ENCODE measurements at places on chromosomes 3 and 15.

- DNase-seq, result no peak
These were observed 255.9 kb downstream of the DOCK3 start for GRCh38 chr3:50930371-50931208.

DNA sequence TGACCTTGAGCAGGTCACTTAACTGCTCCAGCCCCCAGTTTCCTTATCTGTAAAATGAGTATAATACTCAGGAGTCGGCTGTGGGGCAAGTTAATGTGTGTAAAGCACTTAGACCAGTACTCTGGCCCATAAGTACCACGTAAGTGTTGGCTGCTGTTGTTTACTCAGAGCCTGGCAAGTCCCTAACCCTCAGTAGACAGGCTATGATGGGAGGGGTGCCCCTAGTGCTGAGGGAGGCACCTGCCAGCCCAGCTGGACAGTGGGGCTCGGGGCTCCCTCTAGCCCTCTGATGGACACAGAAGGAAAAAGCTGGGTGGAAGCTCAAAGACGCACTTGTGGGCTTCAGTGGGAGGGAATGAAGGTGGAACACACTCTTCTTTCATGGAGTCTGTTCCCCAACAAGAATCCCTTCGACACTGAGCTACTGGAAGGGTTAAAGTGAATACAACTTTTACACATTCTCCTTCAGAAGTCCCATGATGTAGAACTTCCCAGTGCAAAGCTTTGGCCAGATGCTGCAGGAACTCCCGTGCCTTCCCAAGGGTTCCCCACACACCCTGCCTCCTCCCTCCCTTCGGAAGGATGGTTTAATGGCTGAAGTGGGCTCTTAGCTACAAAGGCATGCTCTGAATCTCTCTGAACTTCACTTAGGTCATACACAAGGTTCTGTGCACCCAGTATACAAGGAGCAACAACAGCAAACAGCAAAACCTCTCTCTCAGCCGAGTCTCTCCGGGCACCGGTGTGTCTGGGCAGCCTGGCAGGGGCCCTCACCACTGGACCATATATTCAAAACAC is 25.4 kb downstream of the TMEM44 start:
- no peak for DNase-seq

DNA sequence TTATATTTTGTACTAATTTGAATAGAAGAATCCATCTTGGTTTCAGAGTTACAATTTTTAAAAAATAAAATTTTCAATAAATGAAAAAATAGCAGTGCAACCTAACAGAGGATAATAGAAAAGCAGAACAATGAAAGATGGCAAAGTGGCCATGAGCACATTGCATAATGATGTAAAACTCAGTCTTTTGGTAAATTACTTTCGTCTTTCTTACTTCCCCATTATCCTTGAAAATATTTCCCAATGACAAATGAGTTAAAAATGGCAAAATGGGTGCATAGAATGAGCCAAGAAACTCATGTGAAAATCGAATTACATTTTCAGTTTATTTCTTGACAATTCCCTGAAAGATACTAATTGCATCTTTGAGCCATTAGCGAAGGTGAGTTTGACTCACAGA is 236.4 kb downstream of the CDIN1 start:
- no peak for DNase-seq

DNA sequence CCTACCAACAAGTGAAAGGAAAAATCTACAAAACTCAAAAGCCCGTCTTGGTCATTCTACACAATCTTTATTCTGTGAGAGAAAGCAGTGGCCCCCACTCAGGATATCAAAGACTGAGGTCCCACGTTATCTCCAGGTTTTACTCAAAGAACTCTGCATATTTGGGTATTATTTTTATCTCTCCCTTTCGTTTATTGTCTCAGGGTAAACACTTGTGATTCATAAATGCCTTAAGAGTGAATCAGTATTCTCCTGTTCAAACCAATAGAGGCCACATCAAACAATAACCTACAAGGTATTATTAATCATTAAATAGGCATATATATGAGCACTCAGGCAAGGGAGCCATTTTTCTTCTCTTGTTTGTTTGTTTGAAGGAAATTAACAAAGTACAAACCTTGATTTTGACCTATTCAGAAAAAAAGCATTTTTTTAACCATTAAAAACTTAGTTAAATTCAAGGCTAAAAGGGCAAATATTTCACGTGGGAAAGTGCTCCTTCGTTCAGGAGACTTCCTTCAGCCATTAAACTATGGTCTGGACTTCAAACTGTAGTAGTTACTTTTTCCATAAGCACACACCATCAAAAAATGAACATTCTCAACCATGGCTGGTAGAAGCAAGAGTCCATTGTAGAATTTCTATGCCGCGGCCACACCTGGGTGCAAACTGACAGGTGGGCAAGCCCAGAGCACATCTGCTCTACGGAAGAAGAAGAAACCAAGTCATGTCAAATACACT is 13.9 kb upstream of the HES1 start:
- peak; percentile 93 for DNase-seq

DNA sequence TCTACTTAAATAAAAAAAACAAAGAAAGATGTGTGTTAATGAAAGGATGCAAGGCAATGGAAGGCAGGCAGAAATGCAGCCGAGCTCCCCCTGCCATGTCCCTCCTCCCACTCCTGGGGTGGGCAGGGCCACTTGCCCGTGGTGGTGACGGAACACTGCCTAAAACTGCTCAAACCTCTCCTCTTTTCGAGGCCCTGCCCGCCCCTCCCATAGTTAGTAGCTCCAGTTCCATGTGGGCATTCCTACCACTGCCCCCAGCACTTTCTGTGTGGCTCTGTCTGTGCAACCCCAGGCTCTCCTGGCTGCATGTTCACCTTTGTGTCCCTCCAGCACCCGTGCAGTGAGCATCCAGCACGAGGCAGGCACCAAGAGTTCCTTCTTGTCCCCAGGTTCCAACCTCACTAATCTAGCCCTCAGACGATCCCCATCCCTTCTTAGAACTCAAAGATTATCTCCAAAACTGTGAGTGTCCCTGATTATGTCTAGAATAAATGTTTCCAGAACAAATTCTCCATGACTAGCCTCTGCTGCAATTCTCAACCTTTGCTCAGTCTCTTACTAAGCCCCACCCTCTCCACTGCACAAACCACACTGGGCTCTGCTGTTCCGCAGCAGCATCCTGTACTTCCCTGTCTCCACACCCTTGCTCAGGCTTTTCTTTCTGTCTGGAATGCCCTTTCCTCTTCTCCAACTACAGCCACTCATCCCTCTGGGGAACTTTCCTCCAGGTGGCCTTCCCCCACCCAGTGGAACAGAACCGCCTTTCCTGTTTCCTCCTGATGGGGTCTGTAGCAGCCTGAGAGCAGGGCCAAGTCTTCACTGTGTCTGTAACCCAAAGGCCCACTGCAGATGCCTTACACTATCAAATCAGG is 32.6 kb upstream of the SPTBN5 start:
- no peak for DNase-seq

DNA sequence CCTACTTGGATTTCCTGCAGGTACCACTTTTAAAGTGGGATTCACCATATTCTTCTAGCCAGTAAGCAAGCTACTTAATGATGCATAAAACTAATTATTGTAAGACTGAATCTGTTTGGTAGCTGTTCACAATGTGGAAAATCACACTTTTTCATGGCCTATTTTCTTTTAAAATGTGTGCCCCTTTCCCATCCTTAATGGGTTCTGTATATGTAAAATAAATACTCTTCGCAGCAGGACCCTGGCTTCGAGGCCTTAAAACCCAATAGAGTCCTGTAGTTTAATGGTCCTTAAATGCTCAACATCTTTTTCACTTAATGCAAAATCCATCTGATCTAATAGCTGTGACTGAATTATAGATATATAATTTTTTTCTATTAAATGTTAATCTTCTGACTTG is 111.0 kb downstream of the UACA start:
- no peak for DNase-seq

- no peak for DNase-seq
These were observed 347.3 kb downstream of the CNTN3 start for GRCh38 chr3:74267131-74267530.

DNA sequence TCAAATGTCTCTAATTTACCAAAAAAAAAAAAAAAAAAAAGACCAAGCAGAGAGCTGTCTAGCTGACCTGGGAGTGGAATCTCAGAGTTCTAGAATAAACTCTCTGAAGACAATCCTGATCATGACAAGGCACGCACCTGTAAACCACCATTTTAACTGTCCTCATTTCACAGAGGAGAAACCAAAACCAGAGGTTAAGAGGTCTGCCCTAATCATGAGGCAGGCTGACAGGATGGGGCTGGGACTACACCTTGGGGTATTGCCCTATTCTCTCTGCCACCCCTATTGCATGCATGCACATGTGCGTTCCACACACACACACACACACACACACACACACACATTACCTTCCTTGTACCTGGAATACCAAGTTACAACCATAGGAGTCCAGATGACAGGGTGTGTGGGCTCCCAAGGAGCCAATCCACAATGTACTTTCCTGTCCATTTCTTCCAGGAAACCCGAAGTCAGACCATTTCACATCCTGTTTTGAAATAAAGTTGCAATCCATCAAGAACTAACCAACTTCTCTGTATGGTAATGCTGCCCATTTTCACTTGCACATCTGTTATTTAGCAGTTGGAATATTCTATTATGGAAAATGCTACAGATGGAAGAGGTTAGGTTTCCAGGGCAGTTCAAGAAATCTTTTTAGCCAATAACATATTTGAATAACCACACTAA is 34.6 kb downstream of the HSPBAP1 start:
- no peak for DNase-seq

DNA sequence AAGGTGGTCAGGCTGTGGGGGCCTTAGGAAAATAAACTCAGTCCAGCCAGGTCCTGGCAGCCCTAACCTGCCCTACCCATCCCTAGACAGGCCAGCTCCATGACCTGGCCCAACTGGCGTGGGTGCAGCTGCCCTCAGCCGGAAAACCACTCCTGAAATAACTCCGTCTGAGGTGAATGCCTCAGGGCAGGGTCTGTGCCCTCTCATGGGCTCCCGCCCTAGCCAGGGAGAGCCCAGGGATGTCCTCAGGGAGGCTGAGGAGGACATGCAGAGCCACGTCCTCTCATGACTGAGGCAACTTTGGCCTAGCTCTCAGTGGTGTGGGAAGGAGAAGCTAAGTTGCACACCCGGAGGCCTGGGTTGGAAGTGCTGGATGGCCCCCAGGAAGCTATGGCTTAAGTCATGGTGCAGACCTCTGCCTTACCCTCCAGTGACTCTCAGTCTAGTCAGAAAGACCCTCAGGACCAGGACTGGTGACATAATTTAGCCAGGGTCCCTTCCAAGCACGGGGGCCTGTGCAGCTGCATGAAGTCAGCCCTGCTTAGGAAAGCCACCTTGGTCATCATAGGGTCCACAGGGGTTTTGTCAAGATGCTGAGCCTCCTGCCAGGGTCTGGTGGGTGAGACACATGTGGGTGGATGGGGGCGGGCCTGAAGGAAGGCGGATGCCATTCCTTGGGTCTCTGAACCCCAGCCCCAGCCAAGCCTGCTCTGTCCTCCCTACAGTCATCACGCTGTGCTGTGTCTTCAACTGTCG is 7.4 kb downstream of the TMIE start:
- no peak for DNase-seq

GRCh38 chr3:74624301-74624700 is 9.8 kb upstream of the CNTN3 start:
- no peak for DNase-seq

- no peak for DNase-seq
These were observed 717.4 kb downstream of the SI start for GRCh38 chr3:164360738-164361406.

GRCh38 chr15:25245801-25246622 is 192.8 kb downstream of the UBE3A start:
- no peak for DNase-seq

- no peak for DNase-seq
These were observed 535.1 kb upstream of the NR2F2 start for GRCh38 chr15:95795386-95795785.

DNA sequence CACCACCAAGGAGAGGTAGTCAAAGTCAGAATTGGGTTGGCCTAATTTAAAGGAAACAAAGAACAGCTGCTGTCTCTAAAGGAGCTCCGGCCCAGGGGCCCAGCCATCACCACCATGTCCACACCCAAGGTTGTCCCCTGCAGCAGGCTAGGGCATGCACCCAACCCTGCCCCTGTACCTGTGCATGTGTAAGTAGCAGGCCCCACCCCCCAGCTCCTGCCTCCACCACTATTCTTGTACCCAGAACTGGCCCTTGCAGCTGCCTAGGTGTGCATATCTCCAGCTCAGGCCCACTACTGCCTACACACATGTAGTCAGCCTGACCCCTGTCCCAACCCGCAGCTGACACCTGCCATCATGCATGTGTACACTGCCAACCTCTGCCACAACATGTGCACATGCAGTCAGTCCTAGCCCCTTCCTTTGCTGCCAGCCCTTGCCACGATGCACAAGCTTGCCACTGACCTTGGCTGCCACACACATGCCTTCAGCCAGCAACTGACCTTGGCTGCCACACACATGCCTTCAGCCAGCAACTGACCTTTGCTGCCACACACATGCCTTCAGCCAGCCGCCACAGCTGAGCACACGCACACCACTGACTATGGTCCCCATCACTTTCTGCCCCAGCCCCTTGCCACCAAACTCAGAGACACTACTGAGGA is 39.7 kb downstream of the FGF12 start:
- no peak for DNase-seq

- DNase-seq, result no peak
These were observed 345.5 kb downstream of the EPHB1 start for GRCh38 chr3:135140591-135140990.

DNA sequence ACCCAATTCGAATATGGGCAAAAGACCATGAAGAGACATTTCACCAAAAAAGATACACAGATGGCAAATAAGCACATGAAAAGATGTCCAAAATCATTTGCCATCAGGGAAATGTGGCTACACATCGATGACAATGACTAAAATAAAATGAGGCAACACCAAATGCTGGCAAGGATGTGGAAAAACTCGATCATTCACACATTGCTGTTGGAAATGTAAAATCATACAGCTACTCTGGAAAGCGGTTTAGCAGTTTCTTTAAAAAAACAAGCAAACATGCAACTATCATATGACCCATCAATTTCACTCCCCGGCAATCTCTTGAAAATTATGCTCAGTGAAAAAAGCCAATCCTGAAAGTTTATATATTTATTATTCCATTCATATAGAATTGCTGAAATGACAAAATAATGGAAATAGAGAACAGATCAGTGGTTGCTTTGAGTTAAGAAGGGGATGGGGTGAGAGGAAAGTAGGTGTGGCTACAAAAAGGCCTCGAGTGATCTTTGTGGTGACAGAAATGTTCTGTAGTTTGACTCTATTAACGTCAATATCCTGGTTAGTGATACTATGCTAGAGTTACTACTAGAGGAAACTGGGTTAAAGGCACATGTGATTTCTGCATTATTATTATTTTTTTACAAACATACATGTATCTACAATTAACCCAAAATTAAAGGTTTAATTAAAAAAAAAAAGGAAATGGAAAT is 45.0 kb downstream of the DLG1 start:
- DNase-seq, result no peak
